ENCODE measurements at places on chromosomes 1 and 21.
A peak's percentile ranks its signal among the peaks of the same experiment; 100 is the strongest.

DNA sequence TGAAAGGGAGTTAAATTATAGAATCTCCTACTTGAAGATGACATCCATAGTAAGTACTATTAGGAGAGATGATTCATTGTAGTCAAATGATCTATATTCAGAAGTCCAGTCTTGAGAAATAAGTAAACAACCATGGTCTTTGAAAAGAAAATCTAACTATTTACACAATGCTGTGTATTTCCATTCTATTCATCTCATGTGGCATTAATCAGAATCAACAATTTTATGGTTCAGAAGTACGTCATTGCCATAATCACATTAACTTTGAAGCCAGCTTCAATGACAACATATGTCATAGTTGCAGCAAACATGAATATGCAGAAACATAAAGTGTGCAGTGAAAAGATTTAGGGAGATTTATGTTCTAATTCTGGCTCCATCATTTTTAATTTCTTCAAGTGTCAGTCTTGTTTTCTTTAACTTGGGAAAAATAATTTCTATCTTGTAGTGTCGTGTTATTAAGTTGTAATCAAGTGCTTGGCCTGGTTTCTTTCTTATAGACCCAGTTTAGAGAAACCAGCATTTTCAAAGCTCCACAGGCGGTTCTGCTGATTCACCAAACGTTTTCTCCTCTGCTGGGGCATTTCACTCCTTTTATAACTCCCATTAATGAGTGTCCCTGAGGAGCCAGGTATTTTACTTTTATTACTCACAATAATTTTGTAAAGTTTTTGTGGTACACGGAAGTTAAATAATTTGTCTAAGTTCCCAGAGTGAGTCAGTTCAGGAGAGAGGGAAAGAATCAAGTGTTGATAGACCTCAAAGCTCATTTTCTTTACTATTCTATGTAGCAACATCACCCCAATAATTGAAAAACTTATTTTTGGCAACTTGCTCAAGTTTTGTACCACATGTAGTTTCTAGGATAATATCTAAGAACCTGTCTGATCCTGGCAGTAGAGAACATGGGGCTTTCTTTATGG, 35.9 kb upstream of the PTGS2 start:
- no peak overlapping the region for H3K27ac ChIP-seq
- H3K27me3 ChIP-seq: no peaks in the 10 kb centered on the region
- no peak for DNase-seq

DNA sequence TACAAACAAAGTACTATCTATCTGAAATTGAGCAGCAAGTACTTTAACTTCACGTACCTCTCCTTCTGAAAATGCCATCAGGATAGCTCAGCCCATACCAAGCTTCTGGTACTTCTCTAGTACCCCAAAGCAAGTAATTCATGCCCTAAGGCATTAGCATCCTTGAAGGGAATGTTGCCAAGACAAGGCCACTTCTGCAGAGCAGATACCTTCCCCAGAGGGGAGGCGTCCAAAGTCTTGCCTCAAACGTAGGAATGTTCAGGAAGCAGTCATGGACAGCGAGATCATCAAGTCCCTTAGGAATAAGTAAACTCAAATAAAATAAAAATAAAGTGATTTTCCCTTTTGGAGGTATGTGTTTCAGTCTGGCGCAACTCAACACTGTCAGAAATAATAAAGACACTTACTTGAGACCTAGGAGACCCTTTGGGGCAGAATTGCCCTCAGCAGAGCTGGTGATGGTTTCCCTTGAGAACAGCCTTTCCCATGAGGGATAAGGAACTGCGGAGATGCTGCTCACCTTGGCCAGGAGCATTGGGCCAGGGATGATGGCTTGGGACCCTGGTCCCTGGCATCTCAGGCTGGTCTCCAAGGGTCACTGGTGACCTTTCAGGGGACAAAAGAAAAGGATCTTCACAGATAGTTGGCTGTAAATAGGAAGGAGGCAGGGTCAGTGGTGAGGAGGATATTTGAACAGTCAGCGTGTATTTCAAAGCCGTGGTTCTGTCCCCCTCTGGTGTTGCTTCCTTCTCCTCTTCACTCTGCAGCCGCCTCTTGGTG, 522.9 kb downstream of the KIF26B start:
- H3K4me1 ChIP-seq: peaks cover 10% of the 10 kb centered on the region
- H3K36me3 ChIP-seq: peaks cover 7% of the 10 kb centered on the region
- H3K27ac ChIP-seq: no peak overlapping the region
- no peak overlapping the region for H3K4me3 ChIP-seq
- no peaks in the 10 kb centered on the region for H3K27me3 ChIP-seq

DNA sequence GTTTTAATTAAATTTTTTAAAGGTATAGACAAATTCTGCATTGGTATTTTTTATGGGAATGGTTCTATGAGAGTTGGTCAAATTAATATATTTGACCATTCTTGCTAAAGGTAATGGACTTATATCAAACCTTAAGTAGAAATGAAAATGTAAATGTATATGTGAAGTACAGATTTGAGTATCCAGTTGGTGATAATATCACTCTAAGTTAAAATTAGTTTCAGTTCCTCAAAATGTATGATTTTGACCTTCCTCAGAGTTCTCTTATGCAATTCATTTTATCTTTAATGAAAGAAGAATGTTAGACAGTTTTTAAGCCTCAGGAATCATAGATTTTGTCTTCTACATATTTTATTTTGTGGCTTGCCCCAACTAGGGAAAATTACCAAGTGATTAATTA, 1291.5 kb upstream of the B3GALT2 start:
- no peak for DNase-seq
- no peak overlapping the region for H3K27ac ChIP-seq
- H3K27me3 ChIP-seq: no peaks in the 10 kb centered on the region
- H3K4me1 ChIP-seq: peaks cover 38% of the 10 kb centered on the region
- H3K4me3 ChIP-seq: no peak overlapping the region
- no peaks in the 10 kb centered on the region for H3K36me3 ChIP-seq

DNA sequence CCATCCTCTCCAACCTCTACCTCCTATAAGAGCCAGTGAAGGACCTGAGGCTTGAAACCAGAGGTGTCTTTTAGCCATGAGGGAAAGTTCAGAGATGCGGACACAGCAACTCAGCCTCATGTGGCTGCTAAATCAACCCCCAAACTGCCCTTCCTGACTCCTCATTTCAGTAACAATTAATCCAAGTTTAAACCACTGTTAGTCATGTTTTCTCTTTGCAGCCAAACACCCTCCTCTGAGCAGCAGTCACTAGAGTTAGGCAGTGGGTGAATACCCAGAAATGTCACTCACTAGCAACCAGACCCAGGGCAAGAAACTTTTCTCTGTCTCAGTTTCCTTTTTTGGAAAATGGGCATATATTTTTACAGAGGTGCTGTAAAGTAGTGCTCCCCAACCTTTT, 71.2 kb downstream of the KCNJ15 start:
- no peak overlapping the region for H3K27ac ChIP-seq
- H3K4me1 ChIP-seq: peaks cover 12% of the 10 kb centered on the region
- no peaks in the 10 kb centered on the region for H3K36me3 ChIP-seq
- DNase-seq: no peak
- no peak overlapping the region for H3K4me3 ChIP-seq
- H3K27me3 ChIP-seq: no peaks in the 10 kb centered on the region

DNA sequence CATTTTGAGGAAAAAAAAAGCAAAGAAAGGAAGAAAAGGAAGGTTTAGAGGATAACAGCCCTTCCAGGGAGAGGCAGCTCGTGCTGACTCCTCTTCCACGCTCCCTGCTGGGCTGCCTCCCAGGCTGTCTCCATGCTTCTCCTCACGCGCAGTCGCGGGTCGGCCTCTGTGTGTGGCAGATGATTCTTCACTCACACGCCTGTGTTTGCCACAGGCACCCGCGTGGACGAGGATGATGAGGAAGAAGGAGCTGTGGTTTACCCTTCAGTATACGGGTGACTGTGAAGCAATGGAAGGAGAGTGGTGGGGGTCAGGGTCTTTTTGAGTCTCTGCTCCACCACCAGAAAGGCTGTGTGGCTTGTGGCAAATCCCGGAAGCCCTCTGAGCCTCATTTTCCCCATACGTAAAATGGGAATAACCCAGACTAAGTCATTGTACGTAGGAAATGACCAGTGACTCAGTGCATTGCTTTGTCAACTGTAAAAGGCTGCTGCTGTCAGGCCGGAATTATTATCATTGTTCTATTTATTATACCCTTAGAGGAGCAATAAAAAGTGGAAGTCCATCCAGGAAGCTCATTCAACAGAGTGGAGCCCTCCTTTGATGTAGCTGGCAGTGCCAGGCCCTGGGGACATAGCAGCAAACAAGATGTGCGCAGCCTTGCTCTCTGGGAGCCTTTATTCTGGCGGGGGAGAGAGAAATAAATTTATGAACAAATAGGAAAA, 11.9 kb upstream of the SH2D2A start:
- H3K36me3 ChIP-seq: no peaks in the 10 kb centered on the region
- peaks cover 9% of the 10 kb centered on the region for H3K4me1 ChIP-seq
- peaks cover 53% of the 10 kb centered on the region for H3K27me3 ChIP-seq
- no peak overlapping the region for H3K27ac ChIP-seq

GRCh38 chr1:37127254-37127748, 93.0 kb upstream of the GRIK3 start:
- DNase-seq: no peak
- peaks cover 66% of the 10 kb centered on the region for H3K27me3 ChIP-seq
- H3K36me3 ChIP-seq: no peaks in the 10 kb centered on the region
- H3K4me3 ChIP-seq: no peak overlapping the region

DNA sequence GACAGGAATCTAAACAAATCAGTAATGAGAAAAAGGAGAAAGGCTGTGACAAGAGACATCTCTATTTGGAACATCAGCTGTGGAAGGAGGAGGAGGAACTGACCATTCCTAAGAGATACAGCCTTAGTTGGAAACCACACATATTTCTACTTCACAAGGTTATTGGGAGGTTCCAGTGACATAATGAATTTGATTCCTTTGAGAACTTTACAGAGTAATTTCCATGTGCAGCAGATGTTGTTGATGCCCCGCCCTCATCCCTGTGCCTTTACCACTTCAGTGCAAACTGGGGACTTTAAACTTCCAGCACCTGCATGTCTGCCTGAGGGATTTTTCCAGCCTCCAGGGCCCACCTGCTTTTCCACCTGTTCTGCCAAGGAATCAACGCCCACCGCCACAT, 9.3 kb upstream of the ST6GALNAC5 start:
- peaks cover 28% of the 10 kb centered on the region for H3K27me3 ChIP-seq
- no peak for DNase-seq
- H3K4me1 ChIP-seq: no peaks in the 10 kb centered on the region
- H3K27ac ChIP-seq: no peak overlapping the region
- H3K36me3 ChIP-seq: no peaks in the 10 kb centered on the region
- H3K4me3 ChIP-seq: no peak overlapping the region

DNA sequence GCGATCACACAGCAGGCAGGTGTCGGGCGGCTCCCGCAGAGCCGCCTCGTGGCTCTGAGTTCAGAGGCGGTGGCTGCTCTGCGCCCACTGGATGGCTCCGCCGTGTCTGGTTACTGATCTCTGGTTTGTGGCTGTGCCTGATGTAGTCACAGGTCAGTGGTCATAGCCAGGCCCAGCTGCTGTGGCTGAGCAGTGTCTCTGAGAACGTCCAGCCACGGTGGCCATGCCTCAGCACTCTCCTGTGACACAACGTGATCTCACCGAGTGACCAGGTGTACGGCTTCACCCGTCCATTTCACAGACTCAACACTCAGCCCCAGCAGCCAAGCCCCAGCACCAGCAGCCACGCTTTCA, 61.2 kb downstream of the KCNN3 start:
- H3K36me3 ChIP-seq: no peaks in the 10 kb centered on the region
- H3K4me3 ChIP-seq: no peak overlapping the region
- no peak for DNase-seq
- H3K27me3 ChIP-seq: peaks cover 65% of the 10 kb centered on the region

DNA sequence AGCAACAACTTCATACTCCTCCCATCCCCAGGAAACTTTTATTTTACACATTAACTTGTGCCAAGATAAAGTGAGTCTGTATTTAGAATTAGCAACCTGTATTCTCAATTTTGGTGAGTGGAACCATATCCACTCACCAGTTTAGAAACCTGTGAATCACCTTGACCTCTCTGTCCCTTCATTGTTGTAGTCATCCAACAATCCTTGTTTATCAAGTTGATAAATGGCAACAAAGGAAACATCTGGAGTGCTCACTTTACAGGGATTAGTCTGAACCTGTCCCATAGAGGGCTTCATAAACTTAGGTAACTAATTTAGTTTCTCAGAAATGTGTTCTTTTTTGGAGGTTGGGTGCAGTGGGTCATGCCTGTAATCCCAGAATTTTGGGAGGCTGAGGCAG, 3.9 kb upstream of the CLSPN start:
- no peaks in the 10 kb centered on the region for H3K27me3 ChIP-seq
- no peak for DNase-seq
- peaks cover 2% of the 10 kb centered on the region for H3K4me1 ChIP-seq

- no peak overlapping the region for H3K4me3 ChIP-seq
- H3K4me1 ChIP-seq: peaks cover 71% of the 10 kb centered on the region
Observed at GRCh38 chr1:27520651-27521050, 30.7 kb upstream of the WASF2 start.

- H3K36me3 ChIP-seq: no peaks in the 10 kb centered on the region
- H3K4me3 ChIP-seq: peak within 1 kb of the TSS; percentile 61
- H3K4me1 ChIP-seq: peaks cover 11% of the 10 kb centered on the region
- H3K27ac ChIP-seq: no peak within 1 kb of the TSS
- DNase-seq: peak; percentile 60
Observed at GRCh38 chr1:236685917-236686814, at the start of gene ACTN2. Gene ACTN2, plus strand, starts transcription at chr1:236686499. Its CDS starts 175 bp downstream, at chr1:236686674.

- H3K4me1 ChIP-seq: peaks cover 8% of the 10 kb centered on the region
- no peak overlapping the region for H3K4me3 ChIP-seq
- no peak overlapping the region for H3K27ac ChIP-seq
Observed at GRCh38 chr1:183487674-183488442, 15.6 kb downstream of the SMG7 start.

DNA sequence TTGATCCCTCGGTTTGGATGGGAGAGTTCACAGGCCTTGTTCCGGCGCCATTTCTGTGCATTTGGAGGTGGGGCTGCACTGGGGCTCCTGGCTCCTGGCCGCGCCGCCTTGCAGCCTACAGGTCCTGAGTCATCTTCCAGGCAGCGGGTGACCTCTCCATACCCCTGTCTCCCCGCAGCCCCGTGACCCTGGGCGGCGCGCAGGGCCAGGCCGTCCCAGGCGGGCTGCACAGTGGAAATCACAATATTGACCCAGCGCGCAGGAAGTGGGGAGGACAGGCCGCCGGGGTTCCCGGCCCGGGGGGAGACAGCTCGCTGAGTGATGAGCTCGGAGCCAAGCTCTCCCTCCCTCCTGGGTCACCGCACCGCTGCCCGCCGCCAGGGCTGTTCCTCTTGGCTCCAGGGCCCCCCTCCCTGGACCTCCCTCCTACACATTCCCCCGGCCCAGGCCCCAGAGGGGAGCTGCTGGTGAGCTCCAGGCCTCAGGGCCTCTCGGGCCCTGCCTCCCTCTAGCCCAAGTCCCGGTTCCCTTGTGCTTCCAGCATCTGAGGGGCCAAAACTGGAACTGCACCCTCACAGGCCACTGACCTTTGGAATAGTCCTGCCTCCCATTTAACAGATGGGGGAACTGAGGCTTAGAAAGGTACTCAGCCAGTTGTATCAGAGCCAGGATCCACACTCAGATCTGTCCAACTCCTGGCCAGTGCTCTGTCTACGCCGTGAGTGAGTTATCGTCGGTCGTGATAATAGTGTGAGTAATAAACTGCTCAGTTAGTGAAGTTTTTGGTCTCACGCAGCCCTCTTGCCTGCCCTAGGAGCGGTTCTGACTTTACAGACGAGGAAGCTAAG, 142.9 kb upstream of the WNT4 start:
- peak overlapping the region; percentile 7 for H3K27ac ChIP-seq
- H3K4me1 ChIP-seq: peaks cover 21% of the 10 kb centered on the region
- H3K27me3 ChIP-seq: peaks cover 1% of the 10 kb centered on the region
- no peak overlapping the region for H3K4me3 ChIP-seq

GRCh38 chr1:207361889-207362288, 40.4 kb downstream of the CD55 start:
- no peaks in the 10 kb centered on the region for H3K4me1 ChIP-seq
- no peak overlapping the region for H3K4me3 ChIP-seq
- no peaks in the 10 kb centered on the region for H3K27me3 ChIP-seq
- H3K27ac ChIP-seq: no peak overlapping the region
